ENCODE measurements at places on chromosomes 3 and 15.
A peak's percentile ranks its signal among the peaks of the same experiment; 100 is the strongest.

GRCh38 chr3:144480416-144480919 lies 508.8 kb downstream of the DIPK2A start:
- no peak for DNase-seq

DNA sequence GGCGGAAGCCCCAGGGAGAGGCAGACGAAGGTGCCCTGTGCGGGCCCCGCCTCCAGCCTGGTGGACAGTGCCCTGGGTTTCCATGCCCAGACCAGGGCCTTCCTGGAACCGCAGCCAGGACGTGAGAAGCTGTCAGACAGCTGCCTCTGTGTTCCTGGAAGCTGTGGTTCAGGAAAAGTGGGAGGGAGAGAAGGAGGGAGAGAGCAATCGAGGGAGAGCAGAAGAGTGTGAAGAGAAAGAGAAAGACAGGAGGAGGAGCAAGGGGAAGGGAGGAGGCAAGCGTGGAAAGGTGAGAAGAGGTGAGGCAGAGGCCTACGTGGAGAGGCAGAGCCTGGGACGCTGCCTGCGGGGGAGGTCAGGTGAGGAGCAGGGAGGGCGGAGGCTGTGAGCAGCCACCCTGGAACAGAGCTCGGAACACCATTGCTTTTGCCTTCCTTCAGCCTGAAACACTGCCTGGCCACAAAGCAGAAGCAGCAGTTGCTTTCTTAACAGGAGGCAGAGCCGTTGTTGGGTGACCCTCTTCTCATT lies 18.6 kb downstream of the ZDHHC19 start:
- no peak for DNase-seq

- DNase-seq, result no peak
These were observed 108.8 kb downstream of the FAIM start for GRCh38 chr3:138717348-138717747.

GRCh38 chr3:63979093-63979885 lies 44.0 kb downstream of the PSMD6 start:
- peak; percentile 78 for DNase-seq

DNA sequence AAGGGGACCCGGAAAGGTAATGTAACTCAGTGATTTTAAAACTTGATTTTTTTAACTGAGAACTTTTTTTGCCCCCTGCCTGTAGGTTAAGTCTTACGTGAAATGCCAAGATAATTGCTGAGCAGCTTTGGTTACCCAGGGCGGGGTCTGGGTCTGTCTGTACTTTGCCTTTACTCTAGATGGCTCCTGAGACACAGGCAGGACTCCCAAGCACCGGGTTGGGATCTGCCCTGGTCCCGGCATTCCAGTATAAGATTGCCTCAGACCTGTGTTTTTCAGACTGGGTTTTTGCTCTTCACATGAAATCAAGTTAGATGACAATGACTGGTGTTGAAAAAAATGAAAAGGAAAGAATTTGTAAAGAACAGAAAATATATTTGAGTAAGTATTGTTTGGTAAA lies 40.3 kb downstream of the WDR76 start:
- DNase-seq, result no peak

- no peak for DNase-seq
These were observed 29.9 kb upstream of the FBN1 start for GRCh38 chr15:48675436-48675835.

GRCh38 chr3:195209847-195210265 lies 61.1 kb downstream of the XXYLT1 start:
- DNase-seq, result peak; percentile 46

- no peak for DNase-seq
These were observed 17.0 kb downstream of the BCL2A1 start for GRCh38 chr15:79953951-79954444.

GRCh38 chr3:65938676-65939075 lies 100.0 kb downstream of the MAGI1 start:
- no peak for DNase-seq

- no peak for DNase-seq
These were observed 21.6 kb downstream of the BUB1B start for GRCh38 chr15:40182358-40183029.

DNA sequence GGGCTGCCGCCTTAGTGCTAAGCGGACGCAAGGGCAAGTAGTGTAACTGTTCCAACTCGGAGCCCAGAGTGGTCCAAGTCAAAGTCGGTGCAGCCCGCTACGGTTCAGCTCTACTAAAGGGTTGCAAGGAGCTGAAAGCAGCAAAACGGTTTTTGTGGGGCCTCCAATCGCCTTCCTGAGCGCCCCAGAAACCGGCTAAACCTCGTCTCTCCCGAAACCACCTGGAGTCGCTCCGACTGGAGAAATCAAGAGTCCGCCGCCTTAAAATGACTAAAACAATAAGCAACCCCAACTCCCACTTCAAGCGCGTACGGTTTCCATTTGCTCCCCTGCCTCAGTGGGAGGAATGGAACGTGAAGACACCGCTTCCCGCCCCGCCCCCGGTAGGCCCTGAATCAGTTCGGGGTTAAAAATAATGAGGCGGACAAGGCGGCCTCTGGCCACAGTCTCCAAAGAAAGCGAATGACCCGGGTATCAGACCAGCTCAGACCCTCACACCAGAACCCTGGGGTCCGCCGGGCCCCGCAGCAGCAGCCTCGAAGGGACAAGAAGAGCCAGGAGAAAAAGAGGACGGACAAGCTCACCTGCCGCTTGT lies 401 bp downstream of the SEC11A start:
- DNase-seq, result peak; percentile 28

- DNase-seq, result no peak
These were observed 39.9 kb downstream of the AMOTL2 start for GRCh38 chr3:134334231-134334900.

DNA sequence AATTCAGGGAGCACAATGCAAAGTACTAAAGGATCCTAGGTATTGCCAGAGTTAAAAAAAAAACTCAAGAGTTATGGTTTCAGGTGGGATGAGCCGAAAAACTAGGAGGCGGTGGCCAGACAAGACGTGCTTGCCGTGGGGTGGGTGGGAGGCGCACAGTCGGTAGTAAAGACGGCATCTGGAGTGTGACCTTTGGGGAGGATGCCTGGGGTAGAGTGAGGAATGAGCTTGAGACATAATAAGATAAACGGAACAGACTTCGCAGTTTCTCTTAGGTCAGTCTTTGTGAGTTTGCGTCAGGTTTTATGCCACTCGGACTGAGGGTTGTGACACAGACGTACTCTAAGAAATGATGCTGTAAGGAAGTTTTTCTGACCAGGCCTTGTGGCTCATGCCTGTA lies 139.6 kb downstream of the LRRK1 start:
- DNase-seq, result no peak

GRCh38 chr3:64209866-64210621 lies 15.2 kb downstream of the PRICKLE2 start:
- peak; percentile 92 for DNase-seq

DNA sequence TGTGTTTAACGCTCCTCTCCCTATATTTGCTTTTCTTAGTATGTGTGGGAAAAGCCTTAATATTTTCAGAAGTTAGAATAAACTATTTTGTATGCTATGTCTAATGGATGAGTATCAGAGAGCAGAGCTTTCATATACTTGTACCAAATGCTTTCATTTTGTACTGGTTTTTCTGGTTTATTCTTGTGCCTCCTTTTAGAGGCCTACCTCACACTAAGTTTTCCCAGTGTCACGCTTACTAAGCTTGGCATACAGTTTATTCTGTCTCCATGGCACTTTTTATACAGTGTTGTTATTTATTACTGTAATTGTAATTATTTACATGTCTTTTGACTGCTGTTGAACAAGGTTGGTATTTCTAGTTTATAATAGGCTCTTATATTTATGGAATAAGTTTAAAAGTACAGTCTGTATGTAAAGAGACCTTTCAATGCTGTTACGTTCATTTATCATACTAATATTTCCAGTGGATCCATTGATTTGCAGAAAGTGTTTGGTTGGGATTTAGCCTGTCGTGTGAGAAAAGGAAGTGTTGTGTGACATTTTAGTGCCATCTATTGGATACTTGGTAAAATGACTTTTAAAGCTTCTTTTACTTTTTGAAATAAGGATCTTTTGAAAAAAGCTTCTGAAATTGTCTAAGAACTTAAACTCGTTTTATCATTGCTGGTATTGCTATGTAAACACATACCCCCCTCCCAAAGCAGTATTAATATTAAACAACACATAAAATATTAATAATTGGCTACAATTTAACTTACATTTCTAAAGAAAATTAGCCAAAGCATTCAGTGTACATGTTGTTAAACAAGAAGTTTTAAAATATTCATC lies 5.2 kb upstream of the EBLN2 start:
- DNase-seq, result peak; percentile 79

DNA sequence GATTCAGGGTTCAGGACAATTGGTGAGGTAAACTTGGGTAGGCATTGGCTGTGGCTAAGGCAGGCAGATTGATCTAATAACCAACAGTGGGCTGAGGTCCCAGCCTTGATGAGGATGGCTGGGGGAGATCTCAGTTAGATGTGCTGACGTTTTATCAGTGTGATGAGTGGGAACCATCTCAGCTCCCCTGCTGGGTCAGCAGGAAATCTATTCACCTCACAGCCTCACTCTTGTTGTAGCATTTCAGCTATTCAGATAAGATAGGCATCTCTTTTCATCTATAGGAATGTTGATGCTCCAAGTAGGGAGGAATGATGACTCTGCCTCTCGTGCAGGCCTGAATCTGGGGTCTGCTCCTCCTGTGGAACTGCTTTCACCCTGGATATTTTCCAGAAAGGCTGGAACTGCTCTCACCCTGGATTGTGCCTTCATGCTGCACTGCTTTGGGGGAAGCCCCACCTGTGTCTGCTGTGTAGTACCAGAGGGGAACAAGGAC lies 973.7 kb downstream of the NSUN3 start:
- no peak for DNase-seq

DNA sequence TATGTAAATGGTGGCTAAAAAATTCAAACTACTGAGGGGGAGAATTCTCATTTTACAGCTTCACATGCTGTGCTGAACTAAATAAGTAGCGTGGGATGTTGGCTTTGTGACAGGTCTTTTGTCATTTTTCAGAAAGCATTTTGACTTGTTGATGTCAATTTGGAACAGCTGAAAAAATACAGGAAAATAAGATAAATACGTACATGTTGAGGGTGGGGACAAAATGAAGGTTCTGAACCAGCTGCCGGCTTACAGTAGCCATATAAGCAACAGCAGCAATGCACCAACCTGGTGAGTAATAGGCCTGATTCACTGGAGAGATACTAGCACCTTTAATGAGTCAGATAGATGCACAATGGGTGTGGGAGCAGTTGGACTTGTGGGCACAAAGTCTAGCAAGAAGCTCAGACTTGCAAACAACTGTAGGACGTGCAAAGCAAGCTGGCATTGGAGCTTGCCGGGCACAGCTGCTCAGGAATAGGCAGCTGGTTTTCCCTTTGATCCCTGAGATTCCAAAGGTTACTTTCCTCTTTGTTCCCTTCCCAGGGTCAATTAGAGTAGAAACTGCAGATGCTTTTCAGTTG lies 12.9 kb downstream of the B3GNT5 start:
- peak; percentile 85 for DNase-seq

DNA sequence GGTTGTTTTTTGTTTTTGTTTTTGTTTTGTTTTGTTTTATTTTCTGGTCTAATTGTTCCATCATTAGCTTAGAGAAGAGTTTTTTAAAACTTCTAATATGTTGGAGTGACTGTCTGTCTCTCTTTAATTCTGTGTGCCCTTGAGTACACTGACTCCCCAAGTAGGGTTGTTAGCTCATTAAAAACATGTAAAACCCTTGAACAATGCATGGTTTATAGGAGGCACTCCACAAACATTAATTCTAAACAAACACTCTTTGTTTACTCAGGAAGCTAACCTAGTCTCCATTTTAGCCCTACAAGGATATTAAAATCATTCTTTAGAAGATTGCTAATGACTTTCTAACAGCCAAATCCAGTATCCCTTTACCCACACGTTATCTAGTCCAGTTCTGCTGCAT lies 100.5 kb downstream of the CGGBP1 start:
- DNase-seq, result no peak

DNA sequence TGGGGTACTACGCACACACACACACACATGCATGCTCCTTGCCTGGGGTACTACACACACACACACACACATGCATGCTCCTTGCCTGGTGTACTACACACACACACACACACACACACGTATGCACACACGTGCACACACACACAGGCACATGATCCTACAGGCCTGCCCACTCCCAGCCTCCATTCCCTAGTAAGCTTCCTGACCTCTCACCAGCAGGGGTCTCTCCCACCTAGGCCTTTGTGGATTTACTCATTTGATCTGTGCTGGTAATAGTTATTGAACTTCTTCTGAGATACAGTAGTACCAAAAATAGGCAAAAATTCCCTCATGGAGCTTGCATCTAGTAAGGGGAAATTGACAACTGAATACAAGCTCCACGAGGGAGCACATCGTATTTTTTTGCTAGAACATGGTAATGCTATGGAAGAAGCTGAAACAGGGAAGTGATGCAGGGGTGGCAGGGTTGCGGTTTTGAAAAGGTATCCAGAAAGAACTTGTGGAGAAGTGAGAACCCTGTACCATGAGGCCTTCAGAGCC lies 19.1 kb downstream of the TTC21A start:
- DNase-seq, result peak; percentile 78

DNA sequence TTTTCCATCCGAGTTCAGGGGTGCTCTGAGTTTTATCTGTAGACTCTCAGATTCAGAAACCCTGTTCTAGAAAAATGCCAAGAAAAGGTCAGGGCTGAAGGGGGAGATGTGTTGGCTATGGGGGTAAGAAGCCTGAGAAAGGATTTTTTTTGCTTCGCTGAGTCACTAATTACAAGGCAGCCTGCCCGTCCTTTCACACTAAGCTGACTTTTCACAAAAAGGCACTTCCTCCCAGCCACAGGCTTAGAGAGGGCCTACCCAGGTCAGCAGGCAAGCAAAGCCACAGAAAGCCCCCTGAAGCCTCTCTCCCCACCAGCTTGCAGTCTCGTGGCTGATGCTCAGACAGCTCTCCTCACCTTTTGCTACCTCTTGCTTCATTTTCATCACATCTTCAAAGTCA lies 192.6 kb upstream of the PRICKLE2 start:
- DNase-seq, result peak; percentile 38

DNA sequence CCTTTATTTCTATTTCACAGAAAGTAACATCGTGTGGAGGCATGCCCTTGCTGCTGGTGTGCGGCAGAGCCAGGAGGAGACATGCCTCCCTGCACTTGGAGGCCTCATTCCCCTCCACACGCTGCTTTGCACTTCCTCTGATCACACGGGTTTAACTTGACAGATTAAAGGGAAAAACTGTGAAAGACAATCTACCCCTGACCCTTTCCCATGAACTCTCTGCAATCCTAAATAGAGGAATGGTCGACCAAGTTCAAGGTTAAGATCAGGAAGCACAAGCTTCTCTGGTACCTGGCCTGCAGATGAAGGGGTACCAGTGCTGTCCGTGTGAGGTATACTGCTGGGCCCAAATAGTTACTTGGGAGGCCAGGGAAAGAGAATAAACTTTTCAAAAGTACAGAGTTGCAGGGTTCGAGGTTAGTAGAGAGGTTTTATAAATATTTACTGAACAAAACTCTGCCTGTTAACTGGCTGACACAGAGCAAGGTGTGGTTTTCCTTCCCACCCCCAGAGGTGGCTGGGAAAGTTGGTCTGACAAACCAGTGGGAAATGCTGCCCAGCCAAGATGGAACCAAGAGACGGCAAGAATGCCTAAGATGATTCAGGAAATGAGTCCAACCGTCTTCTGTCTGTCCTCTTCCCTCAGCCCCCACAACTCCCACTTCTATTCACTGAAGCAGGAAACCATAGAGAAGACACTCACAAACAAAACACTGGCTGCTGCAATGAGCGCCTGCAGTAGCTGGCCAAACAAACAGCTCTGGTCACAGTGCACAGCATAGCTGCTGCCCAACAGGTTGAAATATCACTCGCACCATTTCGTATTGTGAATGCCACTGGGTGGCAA lies 79.6 kb downstream of the IGF2BP2 start:
- peak; percentile 91 for DNase-seq

All from fibroblast of pulmonary artery (primary cell).